ENCODE measurements at places on chromosomes 12 and 14. TPM values are rescaled to one million over a fixed set of nuclear protein-coding genes. Genes with fewer than 3 reads are reported as not detected.

The ALDH6A1 gene
- 24.9 TPM for total RNA-seq

The PTGDR gene
- not detected for total RNA-seq

The FITM1 gene
- total RNA-seq: 0.79 TPM

The ZCRB1 gene
- 32.1 TPM for total RNA-seq

The PAPOLA gene
- total RNA-seq: 144 TPM

The C1S gene
- total RNA-seq: 32.6 TPM

The FLRT2 gene
- 0.22 TPM for total RNA-seq

The HRK gene
- total RNA-seq: not detected

The NRL gene
- 1.9 TPM for total RNA-seq

The RPS6KL1 gene
- 11.3 TPM for total RNA-seq

The OAS1 gene
- 7.8 TPM for total RNA-seq

The LTB4R gene
- 1.5 TPM for total RNA-seq

The ADAMTS20 gene
- not detected for total RNA-seq

The PHLDA1 gene
- 13.8 TPM for total RNA-seq

The APOF gene
- not detected for total RNA-seq

The TCL1B gene
- total RNA-seq: not detected

The NEUROD4 gene
- total RNA-seq: not detected

The TM9SF1 gene
- 39.3 TPM for total RNA-seq

The C12orf54 gene
- total RNA-seq: not detected

The GLT8D2 gene
- not detected for total RNA-seq

The DIO2 gene
- total RNA-seq: 0.53 TPM

The CBLN3 gene
- total RNA-seq: not detected

The LRRIQ1 gene
- 0.36 TPM for total RNA-seq

The FGF23 gene
- total RNA-seq: not detected

The NKX2-1 gene
- not detected for total RNA-seq

The FOXA1 gene
- total RNA-seq: 0.64 TPM

The REM2 gene
- not detected for total RNA-seq

The PGF gene
- 50.6 TPM for total RNA-seq

The ATP5F1B gene
- total RNA-seq: 245 TPM

The DNAI7 gene
- not detected for total RNA-seq

Measured in MG63 (cell line).